ENCODE measurements at places on chromosomes 7 and 10. TPM values are rescaled to one million over a fixed set of nuclear protein-coding genes. Genes with fewer than 3 reads are reported as not detected.

The HMX3 gene
- not detected for total RNA-seq

The PKD2L1 gene
- not detected for total RNA-seq

The IGF2BP3 gene
- 65.7 TPM for total RNA-seq

The OR6V1 gene
- total RNA-seq: not detected

The OR2A42 gene
- total RNA-seq: 0.42 TPM

The RPEL1 gene
- not detected for total RNA-seq

The CCDC201 gene
- not detected for total RNA-seq

The GIMAP1 gene
- total RNA-seq: 4.9 TPM
